ENCODE measurements at places on chromosomes 3 and 15.
A peak's percentile ranks its signal among the peaks of the same experiment; 100 is the strongest.

DNA sequence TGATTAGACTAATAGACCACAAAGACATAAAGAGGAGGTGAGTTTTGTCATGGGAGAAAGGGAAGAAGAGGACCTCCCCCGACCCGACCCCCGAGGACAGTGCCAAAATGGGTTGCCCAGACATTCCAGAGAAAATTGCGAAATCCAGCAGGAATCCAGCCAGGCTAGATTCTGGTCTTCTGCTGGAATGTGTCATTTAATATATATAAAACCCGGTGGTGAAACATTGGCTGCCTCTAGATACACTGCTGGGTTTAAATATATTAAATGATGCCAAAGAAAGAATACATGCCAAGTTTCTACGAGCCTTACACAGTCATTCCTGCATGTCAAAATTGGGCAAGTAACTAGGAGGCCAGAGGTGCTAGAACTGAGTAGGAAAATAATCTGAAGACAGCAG lies 45.3 kb upstream of the SPESP1 start:
- DNase-seq: peak; percentile 72

DNA sequence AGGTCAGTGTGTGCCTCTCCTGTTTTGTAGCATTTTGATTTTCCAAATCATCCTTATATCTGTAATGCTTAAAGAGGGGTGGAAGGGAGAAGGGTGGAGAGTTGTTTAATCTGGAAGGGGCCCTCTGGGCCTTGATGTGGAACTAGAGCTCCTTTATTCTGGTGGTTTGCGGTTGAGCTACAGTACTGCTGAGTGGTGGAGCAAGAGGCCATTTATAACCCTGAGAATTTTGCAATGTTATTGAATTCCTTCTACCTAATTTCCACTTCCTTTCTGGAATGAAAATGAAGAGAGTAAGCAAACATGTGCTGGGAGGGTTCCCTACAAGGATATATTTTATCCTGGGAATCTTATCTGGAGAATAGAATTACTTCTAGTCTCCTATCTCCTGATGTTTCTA lies 35.3 kb upstream of the TUBGCP5 start:
- DNase-seq: no peak

DNA sequence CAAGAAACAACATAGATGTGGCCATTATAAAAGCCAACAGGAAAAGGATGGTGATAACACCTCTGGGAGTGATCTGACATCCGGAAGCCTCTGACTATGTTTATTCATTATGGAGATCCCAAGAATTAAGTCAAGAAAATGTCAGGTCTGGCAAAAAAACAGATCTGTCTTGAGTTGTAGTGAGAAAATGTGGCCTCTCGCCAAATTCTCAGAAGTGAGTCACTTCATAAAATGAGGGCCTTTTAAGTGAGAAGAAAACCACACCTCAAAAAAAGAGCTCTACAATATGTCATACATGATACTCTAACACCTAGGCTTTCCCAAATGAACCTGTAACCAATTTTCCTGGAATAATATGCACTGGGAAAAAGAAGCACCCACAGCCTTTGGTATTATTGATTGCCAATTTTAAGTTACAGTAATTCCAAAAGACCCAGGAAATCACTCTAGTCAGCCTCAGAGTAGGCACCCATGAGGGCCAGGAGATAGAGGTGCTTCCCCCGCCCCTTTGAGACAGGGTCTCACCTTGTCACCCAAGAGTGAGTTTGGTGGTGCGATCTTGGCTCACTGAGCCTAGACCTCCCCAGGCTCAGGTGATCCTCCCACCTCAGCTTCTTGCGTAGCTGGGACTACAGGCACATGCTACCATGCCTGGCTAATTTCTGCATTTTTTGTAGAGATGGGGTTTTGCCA lies 38.0 kb downstream of the CCR3 start:
- no peak for DNase-seq

- DNase-seq: no peak
These were observed 30.5 kb downstream of the VPS8 start for GRCh38 chr3:184842433-184842832.

DNA sequence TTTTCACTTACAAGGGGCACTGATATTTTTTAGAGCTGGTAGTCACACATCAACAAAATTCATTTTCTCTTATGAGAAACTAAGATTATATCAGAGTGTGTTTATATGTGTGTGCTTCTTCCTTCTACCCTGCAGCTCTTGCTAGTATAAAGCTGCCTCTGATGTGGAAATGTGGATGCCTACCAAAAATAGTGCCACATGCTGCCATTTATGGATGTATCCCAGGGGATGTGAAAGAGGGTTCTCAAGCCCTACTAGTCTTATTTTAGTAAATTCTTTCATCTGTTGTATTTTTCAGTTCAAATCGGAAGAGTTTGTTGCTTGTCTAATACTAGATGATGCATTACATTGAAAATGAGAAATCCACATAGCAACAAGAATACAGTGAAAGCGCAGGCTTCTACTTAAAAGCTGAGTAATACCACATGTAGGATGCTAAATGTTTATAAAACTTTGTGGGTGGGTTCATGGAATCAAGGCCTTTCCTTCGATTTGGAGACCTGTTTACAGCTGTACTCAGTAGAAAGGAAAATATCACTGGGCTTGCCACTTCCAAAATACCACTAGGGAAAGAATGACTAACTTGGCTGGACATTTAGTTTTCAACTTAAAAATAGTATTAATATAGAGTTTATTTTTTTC lies 399.2 kb downstream of the EPHA3 start:
- no peak for DNase-seq

- DNase-seq: no peak
These were observed 154.8 kb upstream of the CTNNB1 start for GRCh38 chr3:41044523-41044922.

DNA sequence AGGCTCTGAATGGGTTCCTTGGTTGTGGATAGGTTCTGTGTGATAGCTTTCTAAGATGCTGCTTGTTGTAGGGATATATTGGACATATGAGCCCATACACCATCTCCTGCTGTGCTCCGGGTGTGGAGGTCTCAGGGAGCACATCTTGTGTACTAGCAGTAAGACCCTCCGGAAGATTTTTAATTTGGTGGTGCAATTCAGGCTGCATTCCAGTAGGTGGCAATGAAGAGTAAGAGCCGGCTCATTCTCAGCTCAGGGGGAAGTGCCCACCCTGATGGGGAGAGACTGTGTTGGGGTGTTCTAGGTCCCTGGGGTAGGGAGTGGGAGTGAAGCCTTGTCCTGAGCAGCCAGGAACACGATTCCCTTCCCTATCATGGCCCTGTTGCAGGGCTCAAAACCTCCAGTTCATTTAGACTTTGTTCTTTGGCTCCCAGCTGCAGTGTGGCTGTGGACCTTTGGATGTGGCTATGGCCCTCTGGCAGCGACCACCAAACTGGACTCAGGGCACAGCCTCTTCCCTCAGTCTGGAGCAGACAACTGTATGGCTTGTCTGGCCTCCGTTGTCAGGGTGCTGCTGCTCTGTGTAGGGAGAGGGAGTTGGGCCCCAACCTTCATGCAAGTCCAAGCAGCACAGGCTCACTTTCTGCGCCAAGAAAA lies 104.7 kb downstream of the UNC13C start:
- no peak for DNase-seq

- DNase-seq: no peak
These were observed 389.8 kb upstream of the KCNMB2 start for GRCh38 chr3:178146406-178146831.

DNA sequence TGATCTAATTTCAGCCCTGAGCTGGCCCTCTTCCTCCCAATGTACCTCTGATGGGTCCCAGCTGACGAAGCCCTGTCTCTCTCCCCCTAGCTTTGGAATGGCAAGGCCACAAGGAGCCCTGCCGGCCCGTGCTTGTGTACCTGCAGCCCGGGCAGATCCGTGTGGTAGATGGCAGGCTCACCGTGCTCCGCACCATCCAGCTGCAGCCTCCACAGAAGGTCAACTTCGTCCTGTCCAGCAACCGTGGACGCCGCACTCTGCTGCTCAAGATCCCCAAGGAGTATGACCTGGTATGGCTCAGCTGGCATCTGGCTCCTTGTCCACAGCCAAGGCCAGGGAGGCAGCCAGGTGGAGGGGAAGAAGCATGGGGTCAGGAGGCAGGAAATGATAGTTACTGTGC lies 14.2 kb downstream of the DUOX1 start:
- DNase-seq: no peak

- no peak for DNase-seq
These were observed 40.5 kb upstream of the GYG1 start for GRCh38 chr3:148950806-148951205.

- DNase-seq: no peak
These were observed 589 bp downstream of the HERC1 start for GRCh38 chr15:63833021-63833696.

GRCh38 chr3:184133840-184134745 lies 1.1 kb upstream of the EIF2B5 start:
- peak; percentile 91 for DNase-seq

DNA sequence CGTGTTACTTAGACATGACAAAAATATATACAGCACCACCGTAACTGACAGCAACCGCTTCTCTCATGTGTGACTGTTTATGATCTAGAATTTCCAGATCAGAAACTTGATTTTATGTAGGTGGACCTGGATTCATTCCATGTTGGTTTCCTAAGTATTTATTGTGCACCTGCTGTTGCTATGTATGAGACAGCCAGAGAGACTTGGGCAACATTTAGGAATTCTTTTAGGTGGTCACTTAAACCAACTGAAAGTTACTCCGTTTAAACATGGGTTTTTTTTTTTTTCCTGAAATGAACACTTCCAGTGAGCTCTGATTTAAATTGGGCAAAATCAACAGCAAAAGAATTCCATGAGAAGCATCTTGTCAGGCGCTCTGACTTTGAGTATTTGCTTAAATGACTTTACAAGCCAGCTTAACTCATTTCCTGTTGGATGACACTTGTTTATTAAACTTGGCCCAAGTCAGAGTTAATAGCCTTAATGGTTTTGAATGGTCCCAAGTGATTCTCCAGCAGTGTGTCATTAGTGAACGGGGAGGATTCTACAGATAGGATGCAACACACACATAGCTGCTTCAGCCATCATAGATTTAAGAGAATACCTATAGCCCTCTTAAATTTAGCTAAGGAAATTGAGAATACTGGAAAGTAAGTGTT lies 31.8 kb downstream of the MITF start:
- no peak for DNase-seq

GRCh38 chr3:71581457-71582035 lies 2.0 kb downstream of the FOXP1 start:
- peak; percentile 69 for DNase-seq

DNA sequence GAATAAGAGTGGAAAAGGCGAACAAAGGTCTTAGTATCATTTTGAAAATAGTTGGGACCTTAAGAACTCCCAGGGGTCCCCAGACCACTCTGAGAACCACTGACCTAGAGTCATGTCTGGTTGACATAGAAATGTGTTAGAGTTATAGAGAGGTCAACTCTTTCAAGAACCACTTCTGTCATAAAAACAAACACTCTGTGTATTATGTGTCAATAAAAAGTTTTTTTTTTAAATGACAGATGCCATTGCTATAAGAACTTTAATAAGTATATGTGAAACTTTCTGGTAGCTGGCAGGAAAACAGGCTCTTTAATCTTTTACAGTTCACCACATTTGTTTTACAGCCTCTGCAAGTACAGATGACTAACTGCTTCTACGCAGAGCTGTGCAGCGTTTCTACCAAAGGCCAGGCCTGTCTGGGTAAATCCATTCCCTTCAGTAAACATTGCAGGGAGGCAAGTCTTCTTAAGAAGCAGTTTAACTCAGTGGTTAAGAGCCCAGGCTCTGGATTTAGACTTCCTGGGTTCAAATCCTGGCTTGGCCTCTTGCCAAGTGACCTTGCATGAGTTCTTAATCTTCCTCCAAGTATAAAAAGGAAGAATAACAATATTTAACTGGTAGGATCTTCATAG lies 56.6 kb downstream of the RFTN1 start:
- DNase-seq: no peak

GRCh38 chr3:17747174-17747889 lies 4.9 kb upstream of the TBC1D5 start:
- peak; percentile 33 for DNase-seq

DNA sequence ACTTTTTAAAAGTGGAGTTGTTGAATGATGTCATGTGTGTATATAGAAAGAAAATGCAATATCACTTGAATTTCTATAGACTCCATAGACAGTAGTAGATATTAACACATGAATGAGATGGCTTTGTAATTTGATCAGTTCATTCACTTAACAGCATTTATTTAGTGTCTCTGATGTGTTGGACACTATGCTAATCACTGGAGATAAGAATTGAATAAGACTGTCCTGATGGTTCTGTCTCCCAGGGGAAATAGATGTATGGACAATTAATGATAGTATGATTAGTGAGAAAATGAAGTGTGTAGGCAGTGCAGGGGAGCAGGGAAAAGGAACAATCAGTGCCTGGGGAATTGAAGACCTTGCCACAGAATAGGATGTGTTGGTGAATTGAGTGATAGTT lies 72.9 kb downstream of the RIOX2 start:
- DNase-seq: no peak

DNA sequence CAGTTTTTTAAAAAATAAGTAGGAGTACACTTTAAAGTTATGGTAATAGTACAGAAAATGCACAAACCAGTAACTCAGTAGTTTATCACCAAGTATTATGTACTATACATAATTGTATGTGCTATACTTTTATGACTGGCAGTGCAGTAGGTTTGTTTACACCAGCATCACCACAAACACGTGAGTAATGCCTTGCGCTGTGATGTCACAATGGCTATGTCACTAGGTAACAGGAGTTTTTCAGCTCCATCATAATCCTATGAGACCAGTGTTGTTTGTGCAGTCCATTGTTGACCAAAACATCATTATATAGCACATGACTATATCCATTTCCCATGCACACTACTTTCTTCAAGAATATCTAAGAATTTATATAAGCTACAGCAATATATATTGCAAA lies 68.4 kb upstream of the TSPAN3 start:
- no peak for DNase-seq

- DNase-seq: no peak
These were observed 11.9 kb downstream of the NOX5 start for GRCh38 chr15:69026355-69026754.

- DNase-seq: no peak
These were observed 19.3 kb upstream of the NTRK3 start for GRCh38 chr15:88275804-88276203.

- no peak for DNase-seq
These were observed 7.3 kb downstream of the RPSA start for GRCh38 chr3:39413691-39414420.

DNA sequence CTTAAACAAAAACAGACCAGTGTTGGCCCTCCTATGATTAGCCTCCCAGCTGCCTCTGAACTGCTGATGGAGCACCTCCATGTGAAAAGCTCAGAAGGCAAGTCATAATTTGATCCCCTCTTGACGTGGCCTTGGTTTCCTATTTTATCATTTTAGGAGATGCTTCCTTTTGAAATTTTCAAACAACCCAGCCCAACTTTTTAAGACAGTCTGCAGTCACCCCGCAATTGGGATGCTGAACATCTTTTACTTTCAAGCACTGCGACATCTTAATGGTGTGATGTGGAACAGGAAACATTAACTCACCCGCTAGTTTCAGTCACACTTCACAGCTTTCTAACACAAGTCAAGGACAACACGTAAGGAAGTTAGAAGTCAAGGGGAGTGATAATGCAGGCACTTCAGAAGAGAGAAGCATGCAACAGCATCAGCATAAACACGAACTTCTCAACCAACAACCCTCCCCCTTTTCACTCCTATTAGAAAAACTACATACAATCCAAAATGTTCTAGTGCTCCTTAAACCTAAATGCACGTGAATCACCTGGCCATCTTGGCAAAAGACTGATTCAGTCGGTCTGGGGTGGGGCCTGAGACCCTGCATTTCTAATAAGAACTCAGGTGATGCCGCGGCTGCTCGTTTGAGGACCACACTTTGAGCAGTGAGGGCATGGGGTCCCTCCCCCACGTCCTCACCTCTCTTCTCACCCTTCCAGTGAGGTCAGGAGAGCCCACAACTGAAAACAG lies 161.5 kb downstream of the FOXP1 start:
- DNase-seq: no peak

Data from left hindlimb (tissue), 1 donor.